T-helper 17 cell (primary cell): ENCODE measurements at places on chromosomes 11 and 22.
A peak's percentile ranks its signal among the peaks of the same experiment; 100 is the strongest.

DNA sequence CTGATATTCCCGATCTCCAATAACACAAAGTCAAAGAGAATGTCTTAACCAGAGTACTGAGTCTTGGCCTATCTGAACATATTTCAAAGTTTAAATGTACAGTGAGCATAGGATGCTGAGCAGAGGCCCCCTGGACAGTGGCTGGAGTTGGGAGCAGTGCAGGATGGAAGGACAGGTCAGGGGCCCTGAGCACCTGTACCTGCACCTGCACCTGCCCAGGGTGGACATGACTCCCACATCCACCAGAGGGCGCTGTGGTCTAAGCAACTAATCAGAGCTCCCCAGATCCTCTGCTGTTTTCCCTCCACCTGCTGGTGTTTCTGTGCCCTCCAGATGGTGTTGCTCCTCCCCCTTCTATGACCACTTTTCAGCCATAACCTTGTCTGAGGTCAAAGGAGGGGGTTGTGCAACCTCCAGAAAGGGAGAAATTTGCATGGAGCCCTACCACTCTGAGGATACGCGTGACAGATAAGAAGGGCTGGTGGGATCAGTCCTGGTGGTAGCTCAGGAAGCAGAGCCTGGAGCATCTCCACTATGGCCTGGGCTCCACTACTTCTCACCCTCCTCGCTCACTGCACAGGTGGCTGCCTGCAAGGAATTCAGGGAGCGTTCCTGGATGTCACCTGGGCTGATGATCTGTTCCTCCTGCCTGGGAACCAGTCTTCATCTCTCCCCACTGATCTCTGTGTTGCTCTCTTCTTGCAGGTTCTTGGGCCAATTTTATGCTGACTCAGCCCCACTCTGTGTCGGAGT, 49.1 kb upstream of the VPREB1 start:
- peak; percentile 60 for DNase-seq

DNA sequence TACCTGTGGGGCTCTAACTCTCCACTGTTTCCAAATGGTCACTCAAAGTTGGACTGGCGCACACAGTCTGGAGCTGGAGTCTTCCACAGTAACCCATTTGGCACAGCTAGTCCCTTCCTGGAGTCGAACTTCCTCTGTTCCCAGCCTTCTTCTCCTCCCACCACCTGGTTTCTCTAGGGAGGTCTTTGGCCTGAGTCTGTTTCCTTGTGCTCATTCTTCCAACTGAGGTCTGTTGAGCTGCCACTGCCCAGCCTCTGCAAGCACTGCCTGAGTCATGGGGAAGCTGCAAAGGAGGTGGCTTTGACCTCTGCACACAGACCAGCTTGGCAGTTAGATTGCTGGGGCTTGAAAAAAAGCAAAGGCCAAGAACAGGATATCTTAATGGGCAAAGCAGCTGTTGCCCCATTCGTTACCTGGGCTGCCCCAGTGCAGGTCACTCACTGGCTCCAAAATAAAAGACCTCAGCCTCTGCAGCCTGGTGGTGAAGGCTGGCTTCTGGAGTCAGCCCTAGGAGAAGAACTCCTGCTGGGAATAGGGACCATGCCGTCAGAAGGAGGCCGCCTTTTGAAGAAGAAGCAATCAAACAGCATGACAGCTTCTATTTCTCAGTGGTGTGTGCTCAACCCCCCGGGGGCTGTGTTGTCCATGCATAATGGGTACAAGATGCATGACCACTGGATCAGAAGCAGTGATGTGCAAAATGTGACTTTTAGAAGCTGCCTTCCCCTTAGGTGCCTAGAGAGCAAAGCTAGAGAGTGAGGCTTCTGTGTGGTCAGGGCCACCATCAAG, 3.0 kb downstream of the ADAMTS15 start:
- DNase-seq = no peak

GRCh38 chr11:1478544-1478943, 8.0 kb downstream of the MOB2 start:
- no peak for DNase-seq

- no peak for DNase-seq
These were observed 1.0 kb upstream of the PKNOX2 start for GRCh38 chr11:125163431-125164063.

GRCh38 chr11:63694596-63694995, 13.3 kb downstream of the RTN3 start:
- no peak for DNase-seq

DNA sequence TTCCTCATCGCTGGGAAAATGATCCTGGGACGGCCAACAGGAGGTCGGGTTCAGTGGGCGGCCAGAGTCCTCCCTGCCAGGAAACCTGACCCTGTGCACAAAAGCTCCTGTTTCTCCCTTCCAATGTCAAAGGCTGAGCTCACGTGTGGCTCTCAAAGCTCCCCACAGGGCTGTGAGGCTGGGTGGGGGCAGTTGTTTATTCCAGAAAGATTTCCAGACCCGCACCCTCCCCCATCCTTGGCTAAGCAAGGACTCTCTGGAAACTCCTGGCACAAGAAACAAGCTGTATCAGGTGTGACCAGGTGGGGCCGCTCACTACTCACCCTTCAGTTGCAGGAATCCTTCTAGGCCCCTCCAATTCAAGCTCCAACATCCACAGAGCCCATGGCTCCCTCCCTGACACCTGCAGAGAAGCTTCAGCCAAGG, 131.9 kb downstream of the SHANK2 start:
- DNase-seq = no peak

DNA sequence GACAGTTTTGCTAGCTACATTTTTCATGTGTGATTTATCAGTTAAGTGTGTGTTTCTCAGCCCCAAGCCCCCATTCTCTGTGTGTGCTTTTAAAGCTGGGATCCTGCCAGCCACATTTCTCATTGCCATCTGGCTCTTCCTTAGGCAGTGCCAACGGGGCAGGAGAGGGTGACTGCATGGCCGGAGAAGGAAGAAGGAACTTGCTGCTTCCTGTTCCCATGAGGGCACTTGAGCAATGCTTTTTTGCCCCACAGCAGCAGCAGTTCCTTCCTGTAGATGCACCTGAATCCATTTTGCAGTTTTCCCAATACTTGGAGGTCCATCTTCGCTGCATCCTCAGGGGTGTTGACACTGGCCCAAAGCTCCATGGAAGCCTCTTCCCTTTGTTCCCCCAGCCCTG, 37.5 kb downstream of the TNRC6B start:
- DNase-seq = no peak

DNA sequence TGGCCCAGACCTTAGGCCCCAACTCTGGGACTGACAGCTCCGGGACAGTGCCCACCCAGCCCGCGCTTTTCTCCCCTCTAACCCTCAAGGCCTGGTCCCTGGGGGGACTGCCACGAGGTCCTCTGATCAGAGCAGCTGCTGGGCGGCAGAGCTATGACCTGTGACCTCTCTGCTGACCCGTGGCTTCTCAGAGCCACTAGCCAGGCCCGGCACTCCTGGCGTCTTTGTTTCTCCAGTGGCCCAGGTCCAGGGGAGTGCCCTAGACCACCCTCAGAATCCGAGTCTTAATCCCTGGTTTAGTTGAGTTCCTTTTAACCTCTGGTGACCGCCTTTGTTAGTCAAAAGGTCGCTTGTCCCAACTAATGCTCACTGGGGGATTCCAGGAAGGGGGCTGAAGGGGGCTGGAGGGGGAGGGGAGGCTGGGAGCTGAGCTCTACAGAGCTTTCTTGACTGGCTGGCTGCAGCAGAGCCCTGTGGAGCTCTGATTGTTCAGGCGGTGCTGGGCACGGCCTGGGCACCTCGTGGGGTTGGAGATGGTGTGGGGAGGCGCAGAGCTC, 1.2 kb downstream of the FBLN1 start:
- no peak for DNase-seq

DNA sequence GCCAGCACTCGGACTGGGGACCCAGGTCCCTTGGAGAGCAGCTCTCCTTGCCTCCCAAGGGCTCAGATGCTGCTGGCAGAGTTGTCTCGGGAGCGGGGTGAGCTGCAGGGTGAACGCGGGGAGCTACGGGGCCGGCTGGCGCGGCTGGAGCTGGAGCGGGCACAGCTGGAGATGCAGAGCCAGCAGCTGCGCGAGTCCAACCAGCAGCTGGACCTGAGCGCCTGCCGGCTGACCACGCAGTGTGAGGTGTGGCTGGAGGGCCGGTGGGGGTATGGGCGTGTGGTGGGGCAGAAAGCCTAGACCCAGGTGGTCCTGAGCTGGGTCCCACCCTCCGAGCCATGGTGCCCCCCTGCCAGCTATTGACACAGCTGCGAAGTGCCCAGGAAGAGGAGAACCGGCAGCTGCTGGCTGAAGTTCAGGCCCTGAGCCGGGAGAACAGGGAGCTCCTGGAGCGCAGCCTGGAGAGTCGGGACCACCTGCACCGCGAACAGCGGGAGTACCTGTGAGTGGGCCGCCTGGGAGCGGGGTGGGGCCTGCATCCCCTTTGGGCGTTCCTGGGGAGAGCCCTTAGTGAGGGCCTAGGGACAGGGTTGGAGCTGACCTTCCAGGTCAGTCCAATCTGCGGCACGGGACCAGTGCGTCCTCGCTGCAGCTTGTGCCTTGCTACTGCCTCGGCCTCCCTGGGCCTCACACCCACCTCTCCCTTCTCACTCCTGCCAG, 5.8 kb upstream of the RPS6KA4 start:
- no peak for DNase-seq

GRCh38 chr11:16986434-16987204, 27.6 kb downstream of the PLEKHA7 start:
- DNase-seq = no peak

DNA sequence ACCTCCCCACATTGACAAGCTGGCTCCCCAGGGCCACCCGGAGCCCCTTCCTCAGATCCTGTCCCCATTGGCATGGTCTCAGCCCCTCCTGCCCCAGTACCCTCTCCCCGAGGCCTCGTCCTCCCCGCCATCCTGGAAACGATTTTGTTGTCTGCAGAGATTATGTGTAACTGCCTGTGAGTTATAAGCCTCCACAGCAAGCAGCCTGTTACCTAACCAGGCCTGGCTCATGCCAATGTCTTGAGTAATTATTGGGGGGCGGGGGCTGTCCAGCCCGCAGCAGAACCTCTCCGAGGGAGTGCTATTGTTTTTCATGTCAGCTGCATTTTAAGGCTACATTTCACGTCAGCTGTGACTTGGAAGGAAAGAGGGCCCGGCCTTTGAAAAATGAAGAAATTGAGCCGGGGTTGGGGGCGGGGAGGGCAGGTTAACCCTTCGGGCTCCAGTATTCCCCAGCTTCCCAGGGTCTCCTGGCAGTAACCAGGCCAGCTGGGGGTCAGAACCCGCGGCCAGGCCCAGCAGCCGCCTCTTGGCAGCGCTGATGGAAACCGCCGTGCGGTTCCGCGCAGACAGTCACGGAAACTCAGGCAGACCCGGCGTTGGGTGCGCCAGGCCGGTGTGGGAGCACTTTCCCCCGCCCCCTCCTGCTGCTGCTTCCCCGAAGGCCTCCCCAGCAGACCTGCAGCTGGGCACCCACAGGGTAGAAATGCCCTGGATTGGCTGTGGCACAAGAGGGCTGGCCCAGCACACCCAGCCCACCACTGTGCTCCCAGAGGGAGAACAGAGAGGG, 59.5 kb downstream of the CDKN1C start:
- DNase-seq = no peak

DNA sequence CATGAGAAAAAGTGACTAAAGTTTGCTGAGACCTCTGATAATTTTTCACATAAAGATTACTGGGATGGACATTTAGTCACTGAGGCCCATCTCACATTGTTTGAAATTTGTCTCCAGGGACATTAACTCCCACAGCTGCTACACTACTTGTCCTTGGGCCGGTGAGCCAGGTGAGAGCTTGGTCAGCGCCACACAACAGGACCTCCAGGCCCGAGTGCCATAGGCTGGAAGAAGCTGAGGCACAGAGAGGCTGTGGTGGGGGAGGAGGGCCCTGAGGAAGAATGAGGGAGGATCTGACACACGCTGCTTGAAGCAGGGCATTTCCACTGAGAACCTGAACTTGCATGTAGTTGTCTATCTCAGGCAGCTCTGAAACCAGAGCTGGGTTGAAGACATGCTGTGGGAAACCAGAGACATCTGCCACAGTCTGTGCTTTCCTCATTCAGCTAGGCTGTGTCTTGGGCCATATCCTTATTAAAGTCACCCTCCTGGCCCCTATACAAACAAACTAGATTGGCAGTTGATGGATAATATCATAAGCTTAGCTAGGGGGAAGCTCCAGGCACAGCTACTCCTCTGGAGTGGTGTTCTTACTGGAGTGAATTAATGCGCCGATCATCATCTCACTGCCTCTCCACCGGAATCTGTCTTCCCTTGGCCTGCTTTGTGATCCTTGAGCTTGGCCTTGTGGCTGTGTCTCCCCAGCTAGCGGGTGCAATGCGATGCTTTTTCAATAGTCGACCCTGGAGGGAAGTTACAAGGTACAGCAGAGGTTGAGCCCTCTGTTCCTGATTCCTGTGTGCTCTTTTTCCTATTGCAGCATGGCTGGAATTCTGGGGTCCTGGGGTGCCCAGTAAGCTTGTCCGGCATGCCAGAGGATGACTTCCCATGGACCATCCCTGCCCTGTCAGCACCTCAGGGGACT, 225.3 kb upstream of the B3GAT1 start:
- no peak for DNase-seq
